ENCODE measurements at places on chromosomes 13 and 19.

GRCh38 chr13:98752467-98753290 is at the start of gene SLC15A1:
SLC15A1 (minus strand) TSS chr13:98752672; CDS start chr13:98752598, 74 bp downstream.
- no peak for DNase-seq

- DNase-seq: no peak
Observed at GRCh38 chr19:16569609-16570320, 2.5 kb downstream of the SLC35E1 start.

DNA sequence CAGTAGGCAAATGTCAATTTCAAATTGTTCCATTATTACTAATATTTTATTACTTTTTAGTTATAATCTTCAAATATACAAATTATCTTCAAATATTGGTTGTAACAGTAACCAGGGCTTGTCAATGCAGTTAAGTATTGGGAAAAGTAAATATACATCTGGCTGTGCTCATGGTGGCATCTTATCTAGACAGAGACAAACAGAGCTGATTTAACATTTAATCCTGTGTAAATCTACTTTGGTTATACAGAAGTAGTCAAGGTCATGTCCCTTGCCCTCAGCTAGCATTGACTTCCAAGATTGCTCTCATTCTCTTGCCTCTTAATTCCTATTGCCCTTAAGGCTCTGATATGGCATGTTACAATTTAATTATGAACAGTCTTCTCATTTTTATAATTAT is 98.4 kb upstream of the KLHL1 start:
- DNase-seq: no peak

DNA sequence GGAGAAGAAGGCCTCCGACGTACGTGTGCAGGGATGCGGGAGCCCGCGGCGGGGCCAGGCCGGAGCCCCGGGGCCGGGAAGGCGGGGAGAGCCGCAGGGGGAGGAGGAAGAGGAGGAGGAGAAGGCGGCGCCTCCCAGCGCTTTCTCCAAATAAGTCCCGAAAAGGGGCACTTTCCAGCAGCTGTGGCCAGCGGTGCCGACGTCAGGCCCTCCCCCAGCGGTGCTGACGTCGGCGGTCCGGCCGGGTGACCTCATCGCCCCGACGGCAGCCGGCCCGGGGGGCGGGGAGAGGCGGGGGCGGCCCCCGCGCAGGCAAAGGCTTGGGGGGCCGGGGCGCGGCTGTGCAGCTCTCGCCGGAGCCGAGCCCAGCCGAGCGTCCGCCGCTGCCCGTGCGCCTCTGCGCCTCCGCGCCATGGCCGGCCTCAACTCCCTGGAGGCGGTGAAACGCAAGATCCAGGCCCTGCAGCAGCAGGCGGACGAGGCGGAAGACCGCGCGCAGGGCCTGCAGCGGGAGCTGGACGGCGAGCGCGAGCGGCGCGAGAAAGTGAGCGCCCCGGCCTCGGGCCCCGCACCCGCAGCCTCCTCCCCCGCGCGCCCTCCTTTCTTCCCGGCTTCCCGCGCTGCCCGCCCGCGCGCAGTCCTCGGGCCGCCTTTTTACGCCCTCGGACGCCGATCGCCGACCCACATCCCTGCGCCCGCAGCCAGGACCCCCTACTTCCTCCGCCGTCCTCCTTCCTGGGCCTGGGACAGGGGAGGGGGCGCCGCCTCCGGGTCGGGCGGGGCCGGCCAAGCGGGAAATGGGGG is at the start of gene TPM4:
Gene TPM4 (plus strand): TSS at position 342 of the 804 bp plus-strand sequence. CDS start 71 bp downstream, at position 413.
- peak; percentile 98 for DNase-seq

Measured in posterior cingulate gyrus (tissue), 11 donors.